Hematopoietic multipotent progenitor cell treated with erythropoietin and hydrocortisone succinate and interleukin-3 and kit ligand, for 8 days (in vitro differentiated cells): ENCODE measurements at places on chromosomes 7 and 10.

GRCh38 chr7:105246256-105246655, 142.5 kb downstream of the SRPK2 start:
- DNase-seq = peak; percentile 38

DNA sequence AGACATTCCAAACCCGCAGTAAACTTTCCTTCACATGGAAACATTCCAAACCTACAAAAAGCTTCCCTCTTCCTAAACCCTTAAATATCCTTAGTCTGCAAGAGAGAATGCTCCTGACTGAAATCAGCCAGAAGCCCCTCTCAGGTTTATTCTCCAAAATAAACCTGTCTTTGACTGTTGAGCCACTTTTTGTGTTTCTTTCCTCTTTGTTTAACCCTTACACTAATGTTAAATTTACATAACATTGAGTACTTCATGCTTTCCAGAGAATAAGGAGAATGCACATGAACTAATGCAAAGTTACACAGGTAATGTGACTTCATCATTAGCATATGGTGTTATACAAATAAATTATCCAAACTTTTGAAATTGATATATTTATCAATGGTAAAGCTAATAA, 262.6 kb upstream of the PRKCQ start:
- no peak for DNase-seq

DNA sequence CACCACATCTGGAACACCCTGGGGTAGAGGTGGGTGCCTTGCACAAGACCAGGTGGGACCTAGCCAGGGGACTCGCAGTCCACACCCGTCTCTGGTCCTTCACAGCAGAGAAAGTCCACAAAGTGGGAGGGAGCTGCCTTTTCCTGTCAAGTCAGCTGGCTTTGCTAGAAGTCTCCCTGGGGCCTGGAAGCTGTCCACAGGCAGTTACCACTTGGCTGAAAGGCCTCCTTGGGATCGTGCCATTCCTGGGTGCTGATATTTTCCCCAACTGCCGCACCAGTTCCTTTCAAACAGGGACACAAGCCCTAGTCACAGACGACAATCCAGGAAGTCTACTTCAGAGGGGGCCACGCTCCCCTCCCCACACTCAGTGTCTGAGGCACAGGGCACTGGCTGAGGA, 75.4 kb downstream of the AFAP1L2 start:
- DNase-seq = no peak

- no peak for DNase-seq
Measured at GRCh38 chr10:80144696-80145131, 12.2 kb downstream of the PLAC9 start.

- no peak for DNase-seq
Measured at GRCh38 chr10:23381298-23382040, 36.9 kb upstream of the C10orf67 start.

- no peak for DNase-seq
Measured at GRCh38 chr7:92768501-92769393, 67.6 kb downstream of the CDK6 start.

DNA sequence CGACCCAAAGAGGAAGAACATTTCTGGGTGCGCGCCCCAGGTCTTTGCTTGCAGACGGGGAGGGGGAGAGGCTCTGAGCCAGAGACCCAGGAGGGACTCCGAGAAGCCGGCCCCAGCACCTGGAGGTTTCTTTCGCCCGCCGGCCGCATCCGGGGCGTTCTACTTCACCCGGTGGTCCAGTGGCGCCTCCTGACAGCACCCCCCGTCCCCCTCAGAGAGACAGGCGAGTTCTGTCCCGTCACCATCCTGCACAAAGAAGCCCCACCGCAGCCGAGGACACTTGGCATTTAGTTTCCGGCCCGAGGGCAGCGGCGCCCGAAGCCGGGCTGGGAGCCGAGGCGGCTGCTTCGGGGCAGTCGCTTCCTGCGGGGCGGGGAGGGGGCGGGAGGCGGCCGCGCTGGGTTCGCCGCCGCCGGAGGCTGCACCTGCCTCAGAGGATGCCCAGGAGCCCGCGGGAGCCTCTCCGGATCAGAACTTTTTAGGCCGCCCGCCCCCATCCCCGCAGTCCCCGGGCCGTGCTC, at the start of gene TMEM178B:
Gene TMEM178B, plus strand, starts transcription at position 424 of the 521 bp plus-strand sequence.
- no peak for DNase-seq

- no peak for DNase-seq
Measured at GRCh38 chr10:23341004-23341403, 3.6 kb downstream of the C10orf67 start.

DNA sequence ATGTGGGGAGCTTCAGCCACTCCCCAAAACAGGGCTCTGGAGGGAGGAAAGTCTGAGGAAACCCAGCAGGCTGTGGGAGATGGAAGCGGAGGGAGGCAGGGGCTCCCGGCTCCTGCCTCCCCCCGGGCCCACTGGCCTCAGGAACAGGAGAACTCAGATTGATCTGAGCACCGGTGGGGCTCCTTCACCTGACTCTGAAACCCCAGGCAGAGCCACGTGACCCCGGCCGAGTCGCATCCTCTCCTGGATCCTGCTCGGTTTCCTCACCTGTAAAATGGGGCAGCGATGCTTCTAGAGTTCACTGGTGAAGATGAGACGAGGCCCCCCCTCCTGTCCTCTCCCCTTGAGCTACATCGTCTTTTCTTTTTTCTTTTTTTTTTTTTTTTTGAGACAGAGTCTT, 33.6 kb downstream of the TCERG1L start:
- DNase-seq = no peak
